Astrocyte (in vitro differentiated cells and primary cell): ENCODE measurements at places on chromosomes 2 and 18.

GRCh38 chr18:72427721-72428120, 116.4 kb downstream of the CBLN2 start:
- peak; percentile 56 for DNase-seq
- no peaks in the 10 kb centered on the region for H3K4me1 ChIP-seq

DNA sequence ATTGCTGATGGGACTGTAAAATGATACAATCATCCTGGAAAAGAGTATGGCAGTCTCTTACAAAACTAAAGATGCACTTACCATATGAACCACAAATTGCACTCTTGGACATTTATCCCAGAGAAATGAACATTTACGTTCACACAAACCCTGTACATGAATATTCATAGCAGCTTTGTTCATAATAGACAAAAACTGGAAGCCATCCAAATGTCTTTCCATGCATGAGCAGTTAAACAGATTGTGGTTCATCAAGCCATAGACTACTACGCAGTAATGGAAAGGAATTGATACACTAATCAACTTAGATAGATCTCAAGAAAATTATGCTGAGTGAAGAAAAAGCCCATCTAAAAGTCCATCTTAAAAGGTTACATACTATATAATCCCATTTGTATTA, 156.1 kb upstream of the SLC39A10 start:
- no peaks in the 10 kb centered on the region for H3K27me3 ChIP-seq
- H3K36me3 ChIP-seq: no peaks in the 10 kb centered on the region
- H3K4me1 ChIP-seq: no peaks in the 10 kb centered on the region
- no peak overlapping the region for H3K4me3 ChIP-seq

DNA sequence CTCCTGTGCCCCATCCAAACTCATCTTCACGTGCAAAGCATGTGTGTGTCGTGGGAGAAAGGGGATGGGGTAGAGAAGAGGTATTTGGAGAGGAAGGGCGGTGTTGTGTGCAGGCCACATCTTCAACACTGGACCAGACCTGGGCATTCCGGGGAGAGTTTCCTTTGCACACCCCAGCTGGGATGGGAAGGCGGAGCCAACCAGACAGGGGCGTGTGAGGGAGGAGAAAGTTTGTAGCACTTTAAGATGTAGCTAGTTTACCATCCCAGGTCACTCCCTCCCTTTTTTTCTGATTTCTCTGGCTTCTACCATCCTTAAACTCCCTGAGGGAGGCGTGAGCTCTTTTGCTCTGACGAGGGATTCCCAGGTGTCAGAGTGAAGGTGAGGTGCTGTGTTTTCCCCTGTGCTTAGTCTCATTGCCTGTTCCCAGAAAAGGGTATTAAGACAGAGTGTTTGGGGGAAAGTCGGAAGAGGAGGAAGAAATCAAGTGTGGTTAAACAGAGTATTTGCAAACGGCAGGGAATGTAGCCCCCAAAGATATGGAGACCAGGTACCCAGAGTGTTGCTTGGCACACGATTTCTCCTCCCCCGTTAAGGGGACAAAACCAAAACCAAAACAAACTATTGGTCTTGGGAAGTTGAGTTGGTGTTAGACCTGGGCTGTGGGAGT, 1.6 kb downstream of the SETBP1 start:
- H3K4me1 ChIP-seq: peaks cover 15% of the 10 kb centered on the region
- H3K36me3 ChIP-seq: no peaks in the 10 kb centered on the region
- peak overlapping the region; percentile 27 for H3K4me3 ChIP-seq
- DNase-seq: no peak
- peaks cover 9% of the 10 kb centered on the region for H3K27me3 ChIP-seq
- H3K27ac ChIP-seq: no peak overlapping the region

GRCh38 chr18:70243131-70243929, 37.8 kb upstream of the RTTN start:
- no peaks in the 10 kb centered on the region for H3K36me3 ChIP-seq
- H3K27ac ChIP-seq: no peak overlapping the region
- no peaks in the 10 kb centered on the region for H3K27me3 ChIP-seq

GRCh38 chr2:71716697-71717624, 263.6 kb downstream of the DYSF start:
- no peak overlapping the region for H3K4me3 ChIP-seq
- no peak overlapping the region for H3K27ac ChIP-seq
- H3K4me1 ChIP-seq: peaks cover 37% of the 10 kb centered on the region
- DNase-seq: peak; percentile 78
- no peaks in the 10 kb centered on the region for H3K36me3 ChIP-seq
- peaks cover 3% of the 10 kb centered on the region for H3K27me3 ChIP-seq

DNA sequence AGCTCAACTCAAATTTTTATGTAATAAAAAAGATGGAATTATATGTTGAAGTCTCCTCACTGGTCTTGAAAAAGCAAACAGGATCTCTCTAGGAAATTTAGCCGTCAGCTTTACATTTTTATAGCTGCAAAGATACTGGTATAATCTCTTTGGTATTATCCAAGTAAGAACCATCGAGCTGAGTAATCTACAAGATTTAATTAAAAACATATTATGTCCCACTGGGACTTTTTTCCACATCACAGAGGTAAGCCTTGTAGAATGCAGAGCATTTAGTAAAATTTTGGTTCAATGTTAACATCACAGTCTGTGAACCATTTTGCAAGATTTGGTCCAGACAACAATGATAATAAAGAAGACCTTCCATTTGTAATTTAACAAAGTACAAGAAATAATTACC, 162.6 kb upstream of the SLC39A10 start:
- H3K4me3 ChIP-seq: no peak overlapping the region
- no peaks in the 10 kb centered on the region for H3K27me3 ChIP-seq
- DNase-seq: no peak
- H3K4me1 ChIP-seq: no peaks in the 10 kb centered on the region

DNA sequence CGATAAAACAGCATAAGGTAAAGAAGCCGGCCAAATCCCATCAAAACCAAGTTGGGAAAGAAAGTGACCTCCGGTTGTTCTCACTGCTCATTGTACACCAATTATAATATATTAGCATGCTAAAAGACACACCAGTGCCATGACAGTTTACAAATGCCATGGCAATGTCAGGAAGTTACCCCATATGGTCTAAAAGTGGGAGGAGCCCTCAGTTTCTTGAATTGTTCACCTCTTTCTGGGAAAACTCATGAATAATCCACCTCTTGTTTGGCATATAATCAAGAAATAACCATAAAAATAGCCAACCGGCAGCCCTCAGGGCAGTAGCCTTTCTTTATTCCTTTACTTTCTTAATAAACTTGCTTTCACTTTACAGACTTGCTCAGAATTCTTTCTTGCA, 544.9 kb upstream of the SETBP1 start:
- no peaks in the 10 kb centered on the region for H3K36me3 ChIP-seq
- H3K4me1 ChIP-seq: no peaks in the 10 kb centered on the region
- DNase-seq: no peak
- no peaks in the 10 kb centered on the region for H3K27me3 ChIP-seq

- H3K27me3 ChIP-seq: peaks cover 2% of the 10 kb centered on the region
- H3K27ac ChIP-seq: no peak overlapping the region
- peaks cover 11% of the 10 kb centered on the region for H3K4me1 ChIP-seq
- no peak for DNase-seq
- H3K36me3 ChIP-seq: no peaks in the 10 kb centered on the region
Observed at GRCh38 chr2:95052307-95052706, 26.8 kb downstream of the MAL start.

GRCh38 chr18:6058941-6059340, 163.6 kb upstream of the TMEM200C start:
- peak; percentile 89 for DNase-seq
- H3K4me1 ChIP-seq: peaks cover 48% of the 10 kb centered on the region
- H3K27ac ChIP-seq: peak overlapping the region; percentile 91
- H3K4me3 ChIP-seq: no peak overlapping the region
- no peaks in the 10 kb centered on the region for H3K36me3 ChIP-seq

- no peak overlapping the region for H3K27ac ChIP-seq
- no peaks in the 10 kb centered on the region for H3K36me3 ChIP-seq
- H3K27me3 ChIP-seq: no peaks in the 10 kb centered on the region
- no peak for DNase-seq
- no peak overlapping the region for H3K4me3 ChIP-seq
- H3K4me1 ChIP-seq: no peaks in the 10 kb centered on the region
Observed at GRCh38 chr2:76826691-76827090, 695.5 kb downstream of the LRRTM4 start.

GRCh38 chr2:85578243-85579180, 1.1 kb downstream of the VAMP8 start:
- H3K4me1 ChIP-seq: peaks cover 3% of the 10 kb centered on the region
- no peaks in the 10 kb centered on the region for H3K27me3 ChIP-seq
- no peak for DNase-seq
- no peak overlapping the region for H3K4me3 ChIP-seq

DNA sequence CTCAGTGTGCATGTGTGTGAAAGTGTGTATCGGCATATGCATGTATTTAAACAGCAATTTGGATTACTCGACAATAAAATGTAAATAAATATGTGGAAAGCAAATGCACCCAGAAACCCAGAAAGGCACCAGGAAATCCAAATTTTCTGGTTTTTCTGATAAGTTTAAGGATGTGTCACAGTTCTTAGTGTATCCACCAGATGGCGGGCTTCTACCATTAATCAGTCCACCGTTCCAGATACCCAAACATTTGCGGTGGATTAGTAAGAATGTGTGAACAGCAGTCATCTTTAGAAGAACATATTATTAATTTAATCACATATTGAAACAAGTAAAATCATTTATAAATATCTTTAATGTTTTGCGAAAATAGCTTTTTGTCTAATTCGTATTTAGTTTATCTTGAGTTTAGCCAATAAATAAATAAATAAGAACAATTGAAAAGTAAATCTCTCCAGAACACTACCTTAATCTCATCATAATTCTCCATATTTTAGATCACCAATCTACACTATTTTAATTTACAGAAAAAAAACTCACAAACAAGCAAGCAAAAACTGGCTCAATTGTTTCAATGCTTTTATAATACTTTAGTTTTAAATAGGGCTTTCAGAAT, 298.9 kb downstream of the DSEL start:
- H3K36me3 ChIP-seq: no peaks in the 10 kb centered on the region
- H3K4me3 ChIP-seq: no peak overlapping the region
- H3K27me3 ChIP-seq: no peaks in the 10 kb centered on the region
- peak; percentile 47 for DNase-seq
- no peak overlapping the region for H3K27ac ChIP-seq

GRCh38 chr18:76251691-76252090, 243.4 kb downstream of the ZNF516 start:
- H3K27me3 ChIP-seq: peaks cover 2% of the 10 kb centered on the region
- H3K4me3 ChIP-seq: no peak overlapping the region
- H3K4me1 ChIP-seq: no peaks in the 10 kb centered on the region
- H3K27ac ChIP-seq: no peak overlapping the region

DNA sequence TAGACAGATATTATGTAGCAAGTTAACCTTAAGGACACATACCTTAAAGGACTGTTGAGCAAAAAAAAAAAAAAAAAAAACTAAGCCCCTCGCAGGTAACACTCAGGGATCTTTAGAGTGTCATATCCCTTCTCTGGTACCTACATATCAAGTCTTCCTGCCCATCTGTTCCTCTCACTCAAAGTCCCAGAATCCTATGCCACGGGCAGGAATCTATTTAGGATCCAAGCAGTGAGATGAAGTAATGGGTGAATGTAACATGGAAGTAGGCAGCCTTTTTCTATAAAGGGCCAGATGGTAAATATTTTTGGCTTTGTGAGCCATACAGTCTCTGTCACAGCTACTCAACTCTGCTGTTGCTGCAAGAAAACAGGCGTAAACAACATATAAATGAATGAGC, 496.7 kb downstream of the STK39 start:
- H3K27ac ChIP-seq: no peak overlapping the region
- no peaks in the 10 kb centered on the region for H3K27me3 ChIP-seq
- no peaks in the 10 kb centered on the region for H3K36me3 ChIP-seq
- no peak overlapping the region for H3K4me3 ChIP-seq

DNA sequence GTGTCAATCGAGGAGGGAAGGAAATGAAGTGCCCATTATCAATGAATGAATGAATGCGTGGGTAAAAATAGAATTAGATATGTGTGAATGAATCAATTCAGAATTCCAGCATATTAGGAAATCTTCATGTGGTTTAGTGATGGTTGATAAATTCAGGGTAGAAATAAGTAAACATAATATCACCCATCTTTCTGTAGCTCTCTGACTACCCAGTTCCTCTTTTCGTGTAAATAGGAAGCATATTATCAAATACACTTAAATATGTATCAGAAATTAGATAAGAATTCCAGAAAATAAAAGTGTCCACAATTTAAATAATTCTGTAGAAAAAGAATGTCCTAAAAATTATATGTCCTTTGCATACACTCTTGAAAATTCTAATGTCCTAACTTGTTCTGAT, 552.9 kb upstream of the LRATD1 start:
- no peak overlapping the region for H3K4me3 ChIP-seq
- H3K4me1 ChIP-seq: no peaks in the 10 kb centered on the region
- H3K36me3 ChIP-seq: no peaks in the 10 kb centered on the region
- H3K27ac ChIP-seq: no peak overlapping the region
- DNase-seq: no peak

GRCh38 chr2:27288610-27289009, 6.4 kb downstream of the TRIM54 start:
- no peak overlapping the region for H3K4me3 ChIP-seq
- DNase-seq: no peak
- no peaks in the 10 kb centered on the region for H3K36me3 ChIP-seq
- H3K4me1 ChIP-seq: peaks cover 7% of the 10 kb centered on the region
- no peak overlapping the region for H3K27ac ChIP-seq

DNA sequence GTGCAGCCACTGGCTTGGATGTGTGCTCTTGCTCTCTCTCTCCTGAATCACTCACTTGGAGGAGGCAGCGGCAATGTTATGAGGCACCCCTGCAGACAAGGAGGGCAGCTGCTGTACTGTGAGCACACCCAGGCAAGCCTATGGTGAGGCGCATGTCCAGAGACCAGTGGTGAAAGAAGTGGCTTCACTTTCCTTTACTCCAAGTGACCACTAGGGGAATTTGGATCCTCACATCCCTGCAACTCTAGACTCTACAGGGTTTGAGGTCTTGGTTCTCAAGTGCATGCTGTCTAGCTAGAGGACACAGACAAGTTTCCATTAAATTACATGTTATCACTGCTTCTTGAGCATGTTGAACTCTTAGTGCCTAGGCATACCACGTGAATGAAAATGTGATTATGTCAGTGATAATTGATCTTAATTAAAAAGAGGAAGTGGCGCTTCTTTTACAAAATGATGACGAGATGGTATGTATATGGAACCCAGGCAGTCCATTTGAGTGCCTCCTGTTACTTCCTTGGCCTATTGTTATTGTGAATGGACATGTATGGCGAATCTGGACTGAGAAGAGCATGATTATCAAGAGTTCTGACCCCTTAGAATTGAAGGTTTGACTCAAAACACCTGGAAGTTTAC, 181.0 kb upstream of the CDH2 start:
- no peak overlapping the region for H3K27ac ChIP-seq
- H3K4me3 ChIP-seq: no peak overlapping the region
- DNase-seq: no peak
- no peaks in the 10 kb centered on the region for H3K4me1 ChIP-seq
